Effector CD4-positive, alpha-beta T cell (primary cell): ENCODE measurements at places on chromosomes 6 and 20.

- DNase-seq: no peak
Measured at GRCh38 chr6:108771421-108771820, 76.8 kb upstream of the ARMC2 start.

DNA sequence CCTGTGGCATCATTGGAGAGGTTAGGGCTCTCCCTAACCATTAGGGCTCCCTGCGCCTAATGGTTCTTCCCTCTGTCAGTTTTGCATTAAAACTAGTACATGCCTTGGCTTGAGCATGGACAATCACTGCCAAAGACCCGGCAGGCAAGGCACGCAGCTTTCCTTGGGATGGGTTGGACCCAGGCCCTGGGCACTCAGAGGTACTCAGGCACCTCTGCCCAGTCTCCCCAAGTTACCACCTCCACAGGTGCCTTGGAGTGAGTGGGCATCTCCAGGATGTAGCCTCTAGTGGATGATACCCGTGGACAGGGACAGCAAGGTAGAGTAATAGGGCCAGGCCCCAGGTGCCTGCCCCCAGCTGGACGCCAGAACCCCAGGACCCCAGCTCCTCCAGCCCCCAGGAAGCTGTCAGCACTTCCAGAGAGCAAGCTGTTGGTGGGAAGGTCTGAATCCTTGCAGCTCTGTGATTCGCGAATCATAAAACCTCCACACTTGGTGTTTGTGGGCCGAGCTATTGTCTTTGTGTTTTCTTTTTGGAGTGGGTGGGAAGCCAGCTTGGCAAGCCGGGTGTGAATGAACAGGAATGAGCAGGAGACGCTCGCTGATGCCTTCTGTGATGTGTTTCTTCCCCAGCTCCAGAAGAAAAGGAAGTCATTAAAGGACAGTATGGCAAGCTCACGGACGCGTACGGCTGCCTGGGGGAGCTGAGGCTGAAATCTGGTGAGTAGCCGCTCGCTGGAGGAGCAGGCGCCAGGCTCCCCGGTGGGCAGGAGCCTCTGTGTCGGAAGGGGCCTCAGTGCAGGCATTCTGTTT lies 35.1 kb downstream of the SYNJ2 start:
- DNase-seq: no peak

DNA sequence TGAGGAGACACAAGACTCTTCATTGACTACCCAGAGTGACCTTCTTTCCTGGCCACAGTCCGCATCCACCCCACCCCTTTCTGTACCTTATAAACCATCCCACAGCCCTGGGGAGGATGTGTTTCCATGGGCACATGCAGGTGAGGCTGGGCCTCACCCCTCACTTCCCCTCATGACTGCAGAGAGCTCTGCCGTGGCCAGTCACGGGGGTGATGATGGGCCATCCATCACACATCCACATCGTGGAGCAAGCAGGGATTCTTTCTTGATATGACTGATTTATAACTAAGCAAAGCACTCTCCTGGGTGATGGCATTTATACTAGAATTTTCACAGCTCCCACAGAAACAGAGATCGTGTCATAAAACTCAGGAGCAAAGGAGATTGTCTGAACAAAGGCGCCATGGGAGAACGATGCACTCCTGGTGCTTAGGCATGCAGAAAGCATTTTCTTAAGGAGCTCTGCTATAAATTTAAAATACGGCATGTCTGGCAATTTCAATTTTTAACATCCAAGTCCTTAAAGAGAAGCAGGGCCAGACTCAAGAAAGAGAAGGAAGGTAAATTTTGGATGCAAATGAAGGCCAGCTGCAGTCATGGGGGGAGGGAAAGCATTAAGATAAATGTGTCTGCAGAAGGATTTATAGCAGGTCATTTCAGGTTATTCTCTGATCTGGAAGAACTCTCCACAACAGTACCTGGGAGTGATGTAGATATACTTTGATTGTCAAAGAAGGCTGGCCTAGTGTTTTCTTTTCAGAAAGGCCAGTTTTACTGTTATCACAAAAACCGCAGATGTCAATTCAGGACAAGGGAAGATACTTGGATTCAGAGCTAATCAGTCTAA lies 777.0 kb downstream of the C6orf118 start:
- DNase-seq: no peak

DNA sequence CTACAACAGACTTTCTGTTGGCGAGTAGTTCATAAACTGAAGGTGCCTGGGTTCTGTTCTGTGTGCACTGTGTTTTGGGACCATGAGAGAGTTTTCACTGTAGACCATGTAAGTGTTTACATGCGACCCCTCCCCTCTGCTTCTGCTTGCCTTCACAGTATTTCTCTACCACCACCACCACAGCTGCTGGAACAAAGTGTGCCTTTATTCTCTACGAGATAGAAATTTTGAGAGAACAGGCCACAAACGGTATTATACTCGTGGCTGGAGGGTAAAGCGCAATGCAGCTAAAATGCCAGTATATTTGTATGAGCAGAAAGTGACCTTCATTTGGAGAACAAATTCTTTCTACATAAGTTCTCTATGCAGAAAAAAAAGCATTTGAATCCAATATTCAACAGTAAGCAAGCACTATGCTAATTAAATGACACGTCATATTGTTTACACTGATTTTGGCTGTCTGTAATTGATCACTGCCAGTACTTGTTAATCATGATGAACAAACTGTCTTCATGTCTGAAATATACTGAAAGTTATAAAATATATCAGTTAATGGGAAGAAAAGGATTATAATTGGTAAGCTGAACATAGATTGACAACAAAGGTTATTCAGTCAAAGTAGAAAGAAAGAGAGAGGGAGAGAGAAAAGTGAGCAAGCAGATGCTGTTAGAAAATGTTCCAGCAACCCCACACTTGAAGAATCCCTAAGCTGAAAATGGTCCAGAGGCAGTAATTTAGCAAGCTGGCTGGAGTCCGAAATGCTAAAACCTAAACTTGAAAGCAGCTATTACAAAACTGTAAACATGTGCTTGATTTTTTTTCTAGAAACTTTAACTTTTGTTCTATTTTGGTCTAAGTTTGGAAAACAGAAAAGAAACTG lies 8.8 kb downstream of the CLDN20 start:
- DNase-seq: no peak

DNA sequence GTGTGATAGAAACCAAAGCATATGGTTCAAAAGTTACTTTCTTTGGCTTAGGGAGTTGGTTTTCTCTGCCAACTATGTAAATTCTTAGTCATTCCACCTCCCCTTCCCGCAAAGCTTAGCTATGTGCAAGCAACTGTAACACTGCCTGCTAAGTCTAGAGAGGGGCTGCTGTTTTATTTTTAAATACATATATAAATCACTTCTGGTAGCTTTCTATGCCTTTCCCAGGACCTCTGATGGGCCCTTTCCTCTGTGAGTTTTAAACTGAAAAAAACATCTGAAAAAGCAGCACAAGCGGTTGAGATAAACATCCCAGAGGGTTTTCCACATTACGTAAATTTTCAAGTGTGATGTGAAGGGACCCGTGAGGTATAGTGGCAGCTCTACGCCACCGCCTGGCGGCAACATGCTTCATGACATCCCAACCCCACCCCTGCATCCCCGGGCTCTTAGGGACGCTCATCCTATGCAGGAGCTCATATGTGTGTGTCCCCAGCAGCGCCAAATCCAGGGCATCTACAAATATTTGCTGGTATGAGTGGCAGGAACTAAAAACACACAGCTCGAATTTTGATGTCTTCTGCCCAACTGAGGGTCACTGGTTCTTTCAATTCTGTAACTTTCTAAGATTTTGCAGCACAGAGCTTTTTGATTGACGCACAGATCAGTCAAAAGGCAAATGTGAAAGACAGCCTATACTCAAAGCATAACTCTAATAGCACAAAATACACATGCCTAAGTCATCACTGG lies 12.7 kb downstream of the SAYSD1 start:
- DNase-seq: no peak

GRCh38 chr6:41584668-41585205 lies 38.6 kb downstream of the FOXP4 start:
- DNase-seq: no peak

- DNase-seq: no peak
Measured at GRCh38 chr6:78942446-78942845, 75.1 kb downstream of the IRAK1BP1 start.

DNA sequence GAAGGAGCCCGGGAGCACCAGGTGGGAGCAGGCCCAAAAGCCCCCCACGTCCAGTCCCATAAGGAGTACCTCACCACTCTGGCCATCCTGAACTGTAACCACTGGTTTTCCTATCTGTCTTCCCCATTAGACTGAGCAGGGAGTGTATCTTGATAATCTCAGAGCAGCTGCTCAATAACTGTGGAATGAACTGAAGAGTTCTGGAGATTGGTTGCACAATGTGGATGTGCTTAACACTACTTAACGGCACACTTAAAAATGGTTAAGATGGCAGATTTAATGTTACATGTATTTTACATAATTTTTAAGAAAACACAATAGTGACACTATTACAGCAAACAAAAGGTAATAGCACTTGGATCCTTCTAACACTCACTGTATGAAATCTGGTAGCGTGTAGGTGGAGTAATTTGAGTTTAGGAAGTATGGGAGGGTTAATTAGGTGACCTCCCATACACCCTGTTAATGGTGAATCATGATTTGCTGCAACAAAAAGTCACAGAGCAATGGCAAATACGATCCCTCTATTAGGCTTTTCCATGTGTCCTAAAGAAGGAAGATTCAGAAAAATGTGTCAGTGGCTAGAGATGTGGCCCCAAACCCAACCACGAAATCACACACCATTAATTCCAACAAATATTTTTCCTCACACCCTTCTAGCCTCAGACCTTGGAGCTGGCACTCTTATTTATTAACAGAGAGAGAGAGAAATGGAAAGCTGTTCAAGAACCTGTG lies 18.4 kb downstream of the TRAM2 start:
- DNase-seq: no peak

DNA sequence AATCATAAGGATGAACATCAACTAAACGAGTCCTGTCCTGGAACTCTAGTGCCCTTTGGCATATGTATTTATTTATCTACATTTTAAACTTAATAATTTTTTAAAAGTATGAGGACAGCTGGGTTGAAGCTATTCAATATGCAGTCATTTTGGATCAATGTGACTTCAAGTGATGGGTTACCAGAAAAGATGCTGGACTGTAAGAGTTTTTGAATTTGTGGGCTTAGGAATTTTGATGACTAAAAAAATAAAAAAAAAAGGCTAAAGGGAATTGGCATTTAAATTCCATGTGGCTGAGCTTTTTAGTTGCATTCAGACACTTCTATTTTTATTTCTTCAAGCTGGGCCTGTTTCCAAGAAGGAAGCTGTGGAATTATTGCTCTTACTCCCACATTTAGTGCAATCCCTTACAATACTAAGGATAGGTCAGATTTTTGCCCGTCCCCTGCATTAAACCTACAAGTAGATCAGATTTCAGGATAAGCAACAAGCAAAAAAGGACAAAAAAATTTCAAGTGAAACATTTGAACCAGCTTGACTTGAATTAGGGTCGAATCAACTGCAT lies 704.2 kb upstream of the CITED2 start:
- no peak for DNase-seq

GRCh38 chr6:37582306-37582705 lies 82.6 kb upstream of the CCDC167 start:
- no peak for DNase-seq

GRCh38 chr6:11363881-11364576 lies 131.6 kb upstream of the NEDD9 start:
- DNase-seq: no peak

DNA sequence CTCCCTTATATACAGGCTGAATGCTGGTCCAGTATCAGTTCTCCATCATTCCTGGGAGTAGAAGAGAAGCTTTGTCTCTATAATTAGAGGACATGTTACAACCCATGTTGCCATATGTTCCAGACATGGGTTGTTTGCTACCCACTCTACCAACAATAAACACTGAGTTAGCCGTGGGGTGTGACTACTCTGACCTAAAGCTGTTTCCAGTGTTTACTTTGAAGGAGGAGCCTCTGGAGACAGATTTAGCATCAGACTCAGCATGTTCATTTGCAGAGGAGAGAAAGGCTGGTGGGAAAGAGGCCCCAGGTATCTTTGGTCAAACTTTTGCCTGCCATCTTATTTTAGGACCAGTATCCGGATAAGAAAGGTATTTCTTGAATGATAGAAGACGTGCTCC lies 157.9 kb upstream of the SNX9 start:
- DNase-seq: no peak

GRCh38 chr20:18256440-18257090 lies 31.8 kb upstream of the ZNF133 start:
- DNase-seq: no peak

GRCh38 chr6:132763269-132763668 lies 5.6 kb upstream of the VNN2 start:
- peak; percentile 23 for DNase-seq

GRCh38 chr20:15257569-15257870 lies 920.1 kb upstream of the FLRT3 start:
- DNase-seq: no peak

GRCh38 chr6:135170238-135170637 lies 10.9 kb upstream of the MYB start:
- DNase-seq: no peak

- no peak for DNase-seq
Measured at GRCh38 chr6:54846243-54846856, at the start of gene FAM83B. TSS of gene FAM83B (plus strand) at chr6:54846771. CDS start at chr6:54870247, 23,476 bp downstream.

GRCh38 chr6:15523679-15524630 lies 138.9 kb downstream of the DTNBP1 start:
- DNase-seq: no peak

GRCh38 chr20:19582782-19583181 lies 175.3 kb upstream of the RIN2 start:
- no peak for DNase-seq

DNA sequence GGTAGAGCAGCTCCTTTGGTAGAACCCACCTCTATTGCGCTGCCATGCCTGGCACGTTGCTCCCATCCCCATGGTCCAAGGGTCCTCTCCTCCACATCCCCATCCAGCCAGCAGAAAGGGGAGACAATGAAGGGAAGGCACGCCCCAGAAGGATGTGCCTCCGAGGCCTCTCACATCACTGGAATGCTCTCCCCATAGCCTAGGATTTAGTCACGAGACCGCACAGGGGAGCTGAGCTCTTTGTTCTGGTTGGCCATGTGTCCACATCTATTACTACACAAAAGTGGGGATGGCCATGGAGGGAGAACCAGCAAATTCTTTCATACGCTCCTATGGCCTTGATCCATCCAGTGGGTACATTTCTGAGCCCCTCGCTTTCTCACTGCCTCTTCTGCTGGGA lies 60.5 kb upstream of the SALL4 start:
- DNase-seq: no peak

DNA sequence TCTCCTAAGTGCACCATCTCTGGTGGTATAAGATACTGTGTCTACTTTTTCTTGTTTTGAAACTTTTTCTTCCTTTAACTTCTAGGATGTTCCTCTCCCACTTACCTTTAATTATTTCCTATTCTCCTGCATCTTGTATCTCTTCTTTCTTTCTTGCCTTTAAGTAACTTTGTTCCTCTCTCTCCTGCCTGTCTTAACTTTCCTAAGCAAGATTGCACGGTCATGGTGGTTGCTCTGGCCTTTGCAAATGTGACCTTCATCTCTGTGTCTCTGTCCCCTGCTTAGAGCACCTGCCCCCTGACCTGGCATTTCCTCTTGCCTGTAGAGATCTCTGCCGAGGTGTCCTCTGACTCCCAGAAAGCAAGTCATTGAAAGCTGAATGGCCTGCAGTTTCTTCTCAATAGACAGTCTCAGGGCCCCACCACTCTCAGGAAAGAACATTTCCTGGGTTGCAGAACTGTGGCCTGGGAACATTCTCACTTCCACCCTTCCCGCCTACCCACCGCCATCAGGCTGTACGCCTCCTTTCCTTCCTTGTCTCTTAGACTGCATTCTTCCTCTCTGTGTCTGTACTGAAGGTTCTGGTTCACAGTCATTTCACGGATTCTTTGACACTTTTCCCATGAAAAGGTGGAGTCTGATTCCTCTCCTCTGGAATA lies 12.8 kb downstream of the ZDHHC14 start:
- DNase-seq: no peak

- no peak for DNase-seq
Measured at GRCh38 chr6:161919691-161920090, 645.8 kb upstream of the AGPAT4 start.
